ENCODE measurements at places on chromosomes 4 and X. TPM values are rescaled to one million over a fixed set of nuclear protein-coding genes. Genes with fewer than 3 reads are reported as not detected.

Gene VCX3B
- not detected for total RNA-seq

Gene AFM
- not detected for total RNA-seq

Gene RS1
- not detected for total RNA-seq

Gene RBM47
- 3.2 TPM for total RNA-seq

Gene ABCB7
- total RNA-seq = 19.0 TPM

Gene FGF2
- total RNA-seq = 169 TPM

Gene DNAAF6
- not detected for total RNA-seq

Gene CCSER1
- 0.30 TPM for total RNA-seq

Gene ATP8A1
- 0.59 TPM for total RNA-seq

Gene CT83
- not detected for total RNA-seq

Gene ZC4H2
- 3.9 TPM for total RNA-seq

Gene CFAP99
- total RNA-seq = not detected

Gene SSX4
- not detected for total RNA-seq

Gene PITX2
- 60.6 TPM for total RNA-seq

Gene IL1RAPL1
- total RNA-seq = 9.0 TPM

Gene OCIAD1
- 104 TPM for total RNA-seq

Gene TEC
- total RNA-seq = 0.78 TPM

Gene LSM6
- total RNA-seq = 18.4 TPM

Gene LIMCH1
- 151 TPM for total RNA-seq

Gene F8A2
- not detected for total RNA-seq

Gene PAGE2B
- total RNA-seq = not detected

Measured in smooth muscle cell of the umbilical artery (primary cell).